Peyer's patch (tissue), 4 donors: ENCODE measurements at places on chromosomes 13 and 19.

DNA sequence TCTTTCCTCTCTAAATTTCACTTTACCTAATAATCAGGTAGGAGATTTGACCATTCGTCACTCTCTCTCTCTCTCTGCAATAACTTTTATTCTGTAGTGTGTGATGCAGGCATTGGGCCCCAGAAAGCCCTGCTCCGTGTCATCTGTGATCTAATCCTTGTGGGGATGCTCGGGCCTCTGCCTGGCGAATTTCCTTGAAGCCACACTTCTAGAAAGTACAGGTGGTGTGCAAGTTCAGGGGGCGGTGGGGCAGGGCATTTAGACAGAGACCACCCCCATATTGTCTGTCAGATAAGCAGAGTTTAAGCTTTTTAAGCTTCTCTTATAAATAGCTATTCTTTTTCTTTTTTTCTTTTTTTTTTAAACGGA, 53.4 kb upstream of the GPR12 start:
- no peak for DNase-seq

DNA sequence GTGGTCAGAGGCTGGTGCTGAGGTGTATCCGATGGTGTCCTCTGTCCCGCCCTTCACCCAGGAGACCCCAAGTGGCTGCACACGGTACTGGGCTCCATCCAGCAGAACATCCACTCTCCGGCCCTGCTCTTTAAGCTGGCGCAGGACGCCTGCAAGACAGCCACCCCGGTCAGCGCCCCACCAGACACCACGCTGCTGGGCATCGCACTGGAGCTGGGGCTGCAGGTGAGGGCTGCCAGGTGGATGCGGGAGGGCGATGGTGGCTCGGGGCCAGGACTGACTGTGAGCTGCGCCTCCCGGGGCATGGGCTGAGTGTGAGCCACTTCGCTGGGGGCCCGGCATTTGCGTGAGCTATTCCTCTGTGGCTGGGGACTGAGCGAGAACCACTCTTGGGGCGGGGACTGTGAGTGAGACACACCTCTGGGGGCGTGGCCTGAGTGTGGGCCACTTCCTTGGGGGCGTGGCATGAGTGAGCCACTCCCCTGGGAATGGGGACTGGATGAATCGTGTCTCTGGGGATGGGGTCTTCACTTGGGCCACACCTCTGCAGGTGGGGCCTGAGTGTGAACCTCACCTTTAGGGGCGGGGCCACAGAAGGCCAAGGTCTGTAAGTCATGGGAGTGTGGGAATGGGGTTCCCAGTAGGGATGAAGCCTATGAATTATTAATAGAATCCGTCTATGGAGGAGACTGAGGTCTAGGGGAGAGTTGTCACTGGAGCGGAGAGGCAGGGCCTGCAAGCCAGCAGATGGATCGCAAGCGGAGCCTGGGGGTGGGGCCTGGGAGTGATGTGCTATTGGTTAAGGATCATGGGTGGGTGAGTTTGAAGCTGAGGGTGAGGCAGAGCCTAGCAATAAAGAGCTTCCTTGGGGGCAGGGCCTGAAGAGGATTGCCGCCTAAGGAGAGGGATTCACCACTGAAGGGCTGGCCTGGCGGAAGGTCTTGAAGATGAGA, 30.5 kb downstream of the ZSWIM4 start:
- no peak for DNase-seq

DNA sequence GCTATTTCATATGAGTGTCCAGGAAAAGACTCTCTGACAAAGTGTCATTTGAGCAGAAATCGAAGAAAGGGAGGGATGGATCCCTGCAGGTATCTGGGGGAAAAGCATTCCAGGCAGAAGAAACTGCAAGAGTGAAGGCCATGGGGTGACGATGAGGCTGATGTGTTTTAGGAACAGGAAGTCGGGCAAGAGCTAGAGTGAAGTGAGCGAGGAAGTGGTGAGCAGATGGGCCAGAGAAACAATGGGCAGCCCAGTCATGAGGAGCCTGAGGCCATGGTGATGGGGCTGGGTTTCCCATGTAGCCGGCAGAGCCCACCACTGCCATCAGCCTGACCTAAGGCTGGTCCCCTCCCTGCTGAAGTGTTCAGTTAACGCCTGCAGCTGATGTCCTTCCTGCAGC, 150.2 kb downstream of the TNFSF13B start:
- no peak for DNase-seq

DNA sequence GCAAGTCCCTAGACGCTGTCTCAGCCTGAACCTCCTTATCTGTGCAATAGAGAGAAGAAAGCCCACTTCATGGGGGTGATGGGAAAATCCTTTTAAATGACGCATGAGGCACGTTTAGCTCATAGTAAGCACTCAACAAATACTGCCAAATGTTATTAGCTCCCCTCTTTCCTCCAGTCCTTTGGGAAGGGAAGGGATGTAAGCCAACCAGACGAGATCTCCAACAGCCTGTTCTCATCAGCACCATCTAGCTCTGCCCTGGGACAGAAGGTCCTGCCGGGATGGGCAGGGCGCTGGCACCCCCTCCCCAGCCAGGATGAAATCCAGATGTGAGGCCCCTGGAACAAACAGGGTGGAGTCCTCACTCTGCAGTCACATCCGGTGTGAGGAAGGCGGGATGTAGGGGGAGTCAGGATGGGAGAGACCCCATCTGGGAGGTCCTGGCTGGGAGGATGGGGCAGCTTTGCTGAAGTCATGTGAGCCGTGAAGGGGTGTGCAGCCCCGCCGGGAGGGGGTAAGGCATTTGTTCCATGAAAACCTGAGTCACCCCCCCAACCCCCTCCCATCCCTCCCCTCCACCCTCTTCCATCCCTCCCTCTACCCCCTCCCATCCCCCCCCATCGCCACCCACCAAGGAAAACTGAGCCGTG, 4.6 kb downstream of the S1PR2 start:
- DNase-seq = no peak

GRCh38 chr19:36136964-36137686, 2.7 kb upstream of the CAPNS1 start:
- DNase-seq = no peak

- no peak for DNase-seq
These were observed 405.7 kb downstream of the KCNRG start for GRCh38 chr13:50420718-50421472.

- no peak for DNase-seq
These were observed 738.5 kb downstream of the DIAPH3 start for GRCh38 chr13:59425211-59425741.

DNA sequence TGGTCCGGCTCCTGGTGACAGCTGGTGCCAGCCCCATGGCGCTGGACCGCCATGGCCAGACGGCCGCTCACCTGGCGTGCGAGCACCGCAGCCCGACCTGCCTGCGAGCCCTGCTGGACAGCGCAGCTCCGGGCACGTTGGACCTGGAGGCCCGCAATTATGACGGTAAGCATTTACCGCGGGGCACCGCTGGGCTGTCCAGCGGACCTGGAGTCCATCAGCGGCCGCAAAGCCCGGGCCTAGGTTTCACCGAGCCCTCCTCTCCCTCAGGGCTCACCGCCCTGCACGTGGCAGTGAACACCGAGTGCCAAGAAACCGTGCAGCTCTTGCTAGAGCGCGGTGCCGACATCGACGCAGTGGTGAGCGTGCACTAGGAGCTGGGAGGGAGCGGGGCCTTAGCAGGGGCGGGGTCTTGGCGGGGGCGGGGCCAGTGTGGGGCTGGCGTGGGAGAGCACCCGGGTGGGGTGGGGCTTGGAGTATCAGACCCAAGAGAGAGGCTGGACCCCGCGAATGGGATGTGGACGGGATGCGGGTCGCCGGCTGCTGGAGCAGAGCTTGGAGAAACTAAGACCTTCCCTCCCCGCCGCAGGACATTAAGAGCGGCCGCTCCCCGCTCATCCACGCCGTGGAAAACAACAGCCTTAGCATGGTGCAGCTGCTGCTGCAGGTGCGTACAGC, 8.7 kb downstream of the BCL3 start:
- no peak for DNase-seq

DNA sequence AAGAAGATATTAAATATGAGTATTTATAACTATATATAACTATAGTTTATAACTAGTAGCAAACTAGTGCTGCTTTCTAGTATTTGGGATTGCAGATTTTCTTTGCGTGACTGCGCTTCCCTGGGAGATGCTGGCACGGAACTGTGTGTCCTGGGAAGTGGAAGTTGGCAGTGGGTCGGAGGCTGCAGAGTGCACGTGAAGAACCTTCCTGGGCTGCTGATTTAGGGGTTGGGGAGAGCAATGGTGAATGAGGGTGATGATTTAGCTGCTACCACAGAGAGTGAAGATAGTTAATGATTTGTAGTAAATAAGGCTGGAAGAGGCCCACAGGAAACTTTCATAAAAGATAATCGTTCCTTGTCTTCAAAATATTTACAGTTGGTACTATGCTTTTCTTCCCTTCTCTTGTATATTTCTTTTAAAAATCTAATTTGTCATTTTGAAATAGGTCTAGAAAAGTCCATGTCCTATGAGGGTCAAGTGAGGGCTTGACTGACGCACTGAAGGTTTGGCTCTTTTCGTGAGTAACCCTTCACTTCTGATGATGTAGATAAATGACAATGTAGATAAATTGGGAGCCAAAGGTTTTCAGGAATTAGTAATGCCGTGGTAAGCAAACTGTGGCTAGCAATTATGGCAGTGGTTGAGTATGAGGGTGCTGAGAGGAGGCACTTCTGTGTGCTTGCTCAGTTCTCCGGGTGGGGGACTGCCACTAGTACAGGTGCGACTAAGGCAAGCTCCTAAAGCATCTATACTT, 3.0 kb upstream of the NAA16 start:
- DNase-seq = no peak
